Activated CD4-positive, CD25-positive, alpha-beta regulatory T cell treated with anti-CD3 and anti-CD28 coated beads, Interleukin-2, amount 50 U/mL, for 72 hours (primary cell): ENCODE measurements at places on chromosomes 1 and 21.

GRCh38 chr1:32040711-32041110 is 27.0 kb downstream of the KHDRBS1 start:
- no peak for DNase-seq

GRCh38 chr1:147080006-147080661 is 92.1 kb downstream of the PRKAB2 start:
- DNase-seq: no peak

GRCh38 chr21:32770871-32771523 is 558 bp downstream of the PAXBP1 start:
- DNase-seq: peak; percentile 68

DNA sequence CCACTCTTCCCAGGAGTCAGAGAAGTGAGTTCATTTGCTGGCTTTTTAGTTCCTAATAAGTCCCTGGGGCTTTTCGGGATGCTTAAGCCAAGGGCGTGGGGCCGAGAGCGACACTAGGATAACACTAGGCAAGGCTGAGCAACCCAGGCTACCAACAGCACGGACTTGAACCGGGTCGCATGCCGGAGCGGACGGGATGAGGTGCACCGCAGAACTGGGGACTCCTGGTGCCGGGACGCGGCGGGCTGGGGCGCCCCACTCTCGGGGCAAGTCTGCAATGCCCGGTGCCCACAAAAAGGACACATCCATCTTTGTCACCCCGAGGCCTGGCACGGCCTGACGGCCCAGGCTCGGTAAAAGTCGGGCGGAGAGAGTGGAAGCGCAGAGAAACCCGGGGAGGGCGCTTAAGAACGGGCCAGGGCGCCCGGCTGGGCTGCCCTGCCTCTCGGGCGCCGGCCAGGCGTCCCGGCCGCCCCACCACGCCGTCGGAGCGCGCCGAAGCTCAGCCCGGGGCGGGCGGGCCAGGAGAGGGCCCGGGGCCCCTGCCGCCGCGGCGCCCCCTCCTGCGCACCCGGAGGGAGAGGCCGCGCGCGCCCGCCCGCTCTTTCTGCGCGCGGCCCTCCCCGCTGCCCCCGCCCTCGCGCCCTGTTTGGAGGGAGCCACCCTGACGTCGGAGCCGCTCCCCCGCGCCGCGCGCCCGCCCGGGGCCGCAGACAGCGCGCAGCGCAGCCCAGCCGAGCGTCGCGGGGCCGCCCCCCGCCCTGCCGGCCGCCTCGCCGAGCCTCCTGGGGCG is at the start of gene NBL1:
TSS of gene NBL1 (plus strand) at position 710 of the 793 bp plus-strand sequence. CDS start 10,720 bp downstream, outside the sequence.
- no peak for DNase-seq

- no peak for DNase-seq
These were observed 31.8 kb downstream of the MYOM3 start for GRCh38 chr1:24080131-24080530.

- DNase-seq: no peak
These were observed 74.6 kb downstream of the RUNX3 start for GRCh38 chr1:24855474-24855873.

GRCh38 chr1:71193153-71193552 is 112.3 kb upstream of the ZRANB2 start:
- DNase-seq: no peak

DNA sequence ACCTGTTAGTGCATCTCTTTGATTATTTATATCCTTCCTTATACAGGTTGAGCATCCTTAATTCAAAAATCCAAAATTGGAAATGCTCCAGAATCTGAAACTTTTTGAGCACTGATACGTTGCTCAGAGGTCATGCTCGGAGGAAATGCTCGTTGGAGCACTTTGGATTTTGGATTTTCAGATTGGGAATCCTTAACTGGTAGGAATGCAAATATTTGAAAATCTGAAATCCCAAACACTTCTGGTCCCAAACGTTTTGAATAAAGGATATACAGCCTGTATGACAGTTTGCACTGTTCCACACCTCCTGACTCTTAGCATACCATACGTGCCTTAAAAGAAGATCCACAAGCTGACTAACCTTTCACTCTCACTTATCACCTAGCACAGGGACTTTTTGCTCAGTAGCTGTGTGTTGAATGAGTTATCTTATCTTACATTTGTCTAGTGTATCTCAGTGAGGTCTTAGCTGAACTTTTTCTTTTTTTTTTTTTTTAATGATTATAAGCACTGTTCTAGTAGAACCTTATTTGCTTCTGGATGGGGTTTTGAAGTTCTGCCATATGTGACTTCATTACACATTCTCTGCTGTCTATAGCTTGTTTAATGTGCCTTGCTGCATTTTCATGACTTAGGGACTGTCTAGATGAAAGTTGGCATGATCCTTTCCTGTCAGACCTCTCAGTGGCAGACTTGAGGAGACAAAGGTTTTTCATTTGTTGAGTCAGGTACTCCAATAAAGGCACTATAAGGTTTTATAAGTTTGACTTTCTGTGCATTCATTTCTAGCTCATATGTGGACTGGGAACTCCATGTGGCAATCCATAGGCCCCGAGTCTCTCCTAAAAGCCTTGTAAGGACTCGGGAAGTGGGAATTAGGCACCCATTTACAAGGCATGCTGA is 21.6 kb downstream of the PTGFRN start:
- no peak for DNase-seq

DNA sequence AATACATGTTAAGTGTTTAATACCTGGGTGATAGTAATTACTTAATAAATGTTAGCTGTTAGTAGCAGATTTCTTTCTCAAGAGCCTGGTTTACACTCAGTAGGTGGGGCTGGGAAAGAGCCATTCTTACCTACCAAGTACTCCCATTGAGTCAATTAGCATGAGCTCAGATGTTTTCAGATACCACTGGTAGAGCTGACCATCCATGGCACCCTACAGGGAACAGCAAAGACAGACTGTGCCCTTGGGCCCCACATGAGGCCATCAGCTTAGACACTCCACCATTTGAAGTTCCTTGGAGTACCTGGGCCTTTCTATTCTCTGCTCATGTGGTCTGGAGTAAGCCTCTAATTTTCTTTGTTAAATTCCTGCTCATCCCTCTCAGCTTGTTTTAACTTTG is 179.3 kb downstream of the CACNA1E start:
- DNase-seq: no peak

- DNase-seq: peak; percentile 45
These were observed 648 bp upstream of the ADAR start for GRCh38 chr1:154608397-154609270.

- peak; percentile 52 for DNase-seq
These were observed 431 bp downstream of the MAP1LC3C start for GRCh38 chr1:241998412-241998921.

- DNase-seq: no peak
These were observed 181.1 kb upstream of the APP start for GRCh38 chr21:26351661-26352060.

- no peak for DNase-seq
These were observed 528.1 kb downstream of the DPYD start for GRCh38 chr1:97392701-97393100.

DNA sequence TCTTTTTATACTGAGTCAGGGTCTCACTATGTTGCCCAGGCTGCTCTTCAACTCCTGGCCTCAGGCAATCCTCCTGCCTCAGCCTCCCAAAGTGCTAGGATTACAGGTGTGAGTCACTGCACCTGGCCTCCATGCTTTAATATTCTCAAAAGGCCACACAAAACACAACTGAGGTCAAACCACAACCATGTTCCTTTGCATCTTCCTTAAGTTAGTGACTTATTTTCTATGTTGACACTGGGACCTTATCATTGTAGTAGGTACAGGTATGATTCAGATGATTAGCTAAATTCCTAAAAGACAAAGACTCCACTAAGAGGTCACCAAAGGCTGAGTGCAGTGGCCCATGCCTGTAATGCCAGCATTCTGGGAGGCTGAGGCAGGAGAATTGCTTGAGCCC is 131.9 kb upstream of the ATP1B1 start:
- DNase-seq: no peak

GRCh38 chr1:106571109-106571508 is 485.4 kb upstream of the PRMT6 start:
- no peak for DNase-seq

DNA sequence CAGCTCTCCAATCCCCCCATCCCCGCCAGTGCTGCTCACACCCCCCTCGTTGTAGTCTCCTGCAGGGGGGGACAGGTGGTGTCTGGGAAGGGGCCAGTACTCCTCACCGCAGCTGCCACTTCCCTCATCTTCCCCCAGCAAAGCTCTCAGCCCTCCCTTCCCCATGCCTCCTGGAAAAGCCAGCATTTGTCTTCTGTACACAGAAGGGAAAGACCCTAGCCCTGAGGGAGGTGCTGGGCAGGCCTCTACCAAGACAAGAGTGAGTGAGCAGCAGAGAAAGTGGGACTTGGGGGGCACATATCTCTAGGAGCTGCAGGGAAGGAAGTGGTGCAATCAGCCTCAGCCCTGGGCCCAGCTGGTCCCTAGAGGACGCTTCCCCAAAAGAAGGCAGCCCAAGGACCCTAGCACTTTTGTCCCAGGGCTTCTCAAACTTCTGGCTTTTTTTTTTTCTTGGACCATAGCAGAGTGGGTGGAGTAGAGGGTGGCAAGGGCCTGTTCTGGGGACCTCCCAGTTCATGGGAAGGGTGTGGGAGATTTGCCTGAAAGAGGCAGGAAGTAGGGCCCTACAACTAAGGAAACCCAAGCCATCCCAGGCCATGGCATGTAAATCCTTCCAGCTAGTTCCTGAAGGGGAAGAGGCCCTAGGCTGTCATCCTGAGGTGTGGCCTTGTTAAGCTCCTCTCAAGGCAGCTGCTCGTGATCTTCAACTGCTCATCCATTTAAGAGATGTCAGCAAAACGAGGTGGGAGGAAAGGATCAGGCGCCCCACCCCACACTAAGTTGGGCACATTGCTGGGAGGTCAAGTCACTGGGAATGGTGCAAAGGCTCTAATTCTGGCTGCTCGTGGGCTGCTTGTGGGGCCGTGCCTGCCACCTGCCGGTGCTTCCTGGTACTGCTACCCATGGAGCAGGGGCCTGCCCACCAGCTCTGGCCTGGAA is 12.6 kb downstream of the ZC3H12A start:
- DNase-seq: peak; percentile 88

DNA sequence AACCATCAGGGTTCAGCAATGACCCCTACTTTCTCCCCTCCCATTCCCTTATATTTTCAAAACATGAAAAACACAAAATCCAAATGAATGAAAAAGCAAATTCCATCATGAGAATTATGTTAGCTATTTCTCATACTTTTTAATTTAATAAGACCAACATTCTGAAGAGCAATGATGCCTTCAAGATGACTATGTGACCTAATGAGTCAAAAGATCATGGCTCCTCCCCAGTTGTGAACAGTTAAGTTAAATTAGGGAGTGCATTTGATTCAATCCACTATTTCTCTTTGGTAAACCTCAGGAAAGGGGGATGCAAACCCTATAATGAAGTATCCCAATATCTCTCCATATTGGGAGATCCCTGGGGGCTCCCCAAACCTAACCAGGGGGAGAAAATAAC is 36.5 kb downstream of the PUM1 start:
- DNase-seq: no peak

GRCh38 chr1:30103708-30104411 is 619.5 kb downstream of the MATN1 start:
- DNase-seq: no peak

DNA sequence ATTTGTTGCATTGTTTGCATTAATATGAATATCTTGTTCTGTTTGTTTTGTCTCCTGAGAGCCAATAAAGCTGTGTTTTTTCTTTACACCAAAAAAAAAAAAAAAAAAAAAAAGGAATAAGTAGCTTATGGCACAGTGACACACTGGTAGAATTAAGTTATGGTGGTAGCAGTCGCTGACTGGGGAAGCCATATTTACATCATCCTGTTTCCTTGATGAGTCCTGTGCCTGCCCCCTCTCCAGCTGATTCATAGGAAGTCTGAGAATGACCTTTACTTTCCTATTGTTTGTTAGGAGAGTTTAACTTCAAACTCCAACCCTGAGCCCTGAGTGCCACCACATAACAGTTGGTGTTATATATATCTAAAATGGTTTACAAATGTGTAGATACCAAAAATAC is 62.2 kb downstream of the OBSCN start:
- DNase-seq: no peak
